ENCODE measurements at places on chromosomes 5 and 9. TPM values are rescaled to one million over a fixed set of nuclear protein-coding genes. Genes with fewer than 3 reads are reported as not detected.

The ARRDC1 gene
- 21.1 TPM for total RNA-seq

The GAPVD1 gene
- total RNA-seq: 22.4 TPM

The ZNG1A gene
- 25.9 TPM for total RNA-seq

The ADAMTSL2 gene
- total RNA-seq: 52.5 TPM

The GMCL2 gene
- total RNA-seq: not detected

The WDR31 gene
- total RNA-seq: 0.49 TPM

Measured in cardiac atrium fibroblast (primary cell).